Fibroblast of lung (primary cell): ENCODE measurements at places on chromosomes 6 and 20. TPM values are rescaled to one million over a fixed set of nuclear protein-coding genes. Genes with fewer than 3 reads are reported as not detected.

SH3BGRL2 gene
- total RNA-seq: 3.3 and 4.3 TPM in 2 replicates

DNA sequence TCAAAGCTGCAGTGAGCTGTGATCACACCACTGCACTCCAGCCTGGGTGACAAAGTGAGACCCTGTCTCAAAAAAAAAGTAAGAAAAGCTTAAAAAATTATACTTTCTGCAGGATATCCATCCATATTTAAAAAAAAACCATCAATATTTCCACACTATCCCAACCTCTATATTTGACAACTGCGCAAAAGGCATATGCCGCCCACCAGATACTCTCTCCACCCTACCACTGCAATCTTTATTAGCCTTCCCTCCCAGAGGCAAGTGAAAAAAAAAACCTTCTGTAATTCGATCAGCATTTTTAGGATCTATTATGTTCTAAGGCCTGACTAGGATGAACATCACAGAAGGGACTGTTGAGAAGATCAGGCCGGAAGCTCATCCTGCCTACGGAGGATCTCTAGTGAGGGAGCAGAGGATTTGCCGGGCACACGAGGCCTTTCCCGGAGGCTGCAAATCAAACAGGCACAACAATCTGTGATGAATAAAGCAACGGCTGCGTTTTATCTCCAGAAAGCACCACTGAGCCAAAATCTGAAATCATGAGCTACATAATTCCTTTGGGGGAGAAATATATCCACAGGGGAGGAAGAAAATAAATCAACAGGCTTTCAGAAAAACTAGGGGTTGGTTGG is 65.9 kb downstream of the GFOD1 start:
- DNase-seq: no peak

GRCh38 chr6:73131706-73132105 is 93.6 kb downstream of the KHDC1L start:
- peak; percentile 26 for DNase-seq

GRCh38 chr6:70592391-70593117 is 25.8 kb downstream of the SDHAF4 start:
- peak; percentile 64 for DNase-seq

ANGPT4 gene
- under 0.01 TPM in 2 replicates for total RNA-seq

DNA sequence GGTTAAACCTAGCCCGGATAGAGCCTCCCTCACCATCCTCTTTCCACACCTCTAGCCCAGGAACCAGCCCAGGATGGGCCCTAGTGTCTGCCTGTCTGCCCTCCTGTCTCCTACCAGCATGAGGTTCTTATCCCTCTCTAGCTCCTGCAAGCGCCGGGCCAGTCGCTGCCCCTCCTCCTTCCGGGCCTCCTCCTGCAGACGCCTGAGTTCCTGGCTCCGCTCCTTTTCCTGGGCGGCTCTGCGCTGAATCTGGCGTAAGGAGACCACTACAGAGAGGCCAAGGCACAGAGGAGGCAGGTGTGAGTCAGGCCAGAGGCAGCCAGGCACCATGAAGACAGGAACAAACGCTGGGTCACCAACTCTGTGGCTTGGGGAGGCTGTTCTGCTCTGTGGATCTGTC is 4.3 kb upstream of the PSORS1C2 start:
- DNase-seq: peak; percentile 66

CBLN4 gene
- not detected in 2 replicates for total RNA-seq

- peak; percentile 9 for DNase-seq
Measured at GRCh38 chr6:112155886-112156285, 68.5 kb downstream of the FAM229B start.

DNA sequence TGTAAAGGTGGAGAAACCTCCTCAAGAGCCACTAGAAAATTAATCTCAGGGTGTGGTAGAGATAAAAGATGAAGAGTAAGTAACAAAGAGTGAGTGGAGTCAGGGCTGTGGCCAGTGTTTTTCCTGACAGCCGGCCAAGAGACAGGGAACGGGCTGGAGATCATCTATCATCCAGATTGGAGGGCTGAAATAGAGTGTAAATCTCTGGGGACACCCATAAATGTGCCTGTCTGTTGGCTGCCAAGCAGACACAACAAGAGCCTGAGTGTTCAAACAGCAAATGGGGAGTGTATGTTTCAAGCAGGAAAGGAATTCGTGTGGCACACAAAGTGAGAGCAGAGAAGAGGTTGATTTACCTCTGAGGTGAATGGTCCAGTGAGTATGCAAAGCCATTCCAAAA is 326.4 kb upstream of the KHDRBS2 start:
- no peak for DNase-seq

DNA sequence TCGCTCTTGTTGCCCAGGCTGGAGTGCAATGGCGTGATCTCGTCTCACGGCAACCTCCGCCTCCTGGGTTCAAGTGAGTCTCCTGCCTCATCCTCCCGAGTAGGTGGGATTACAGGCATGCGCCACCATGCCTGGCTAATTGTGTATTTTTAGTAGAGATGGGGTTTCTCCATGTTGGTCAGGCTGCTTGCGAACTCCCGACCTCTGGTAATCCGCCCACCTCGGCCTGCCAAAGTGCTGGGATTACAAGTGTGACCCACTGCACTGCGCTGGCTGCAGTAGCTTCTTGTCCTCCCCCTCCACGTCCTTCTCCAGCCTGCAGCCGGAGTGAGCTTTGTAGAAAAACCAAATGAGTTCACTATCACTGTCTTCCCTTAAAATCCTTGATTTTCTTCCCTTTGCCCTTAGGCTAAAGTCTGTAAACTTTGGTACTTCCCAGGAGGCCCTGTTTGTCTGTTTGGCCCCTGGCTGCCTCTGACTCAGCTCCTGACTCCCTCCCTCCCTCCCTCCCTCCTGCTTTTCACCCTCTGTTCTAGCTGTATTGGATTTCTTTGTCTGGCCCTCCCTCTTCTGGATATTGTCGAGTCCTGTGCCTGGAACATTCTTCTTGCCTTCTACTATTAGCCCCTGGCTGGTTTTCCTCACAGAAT is 12.9 kb downstream of the PARD6B start:
- peak; percentile 86 for DNase-seq

DNA sequence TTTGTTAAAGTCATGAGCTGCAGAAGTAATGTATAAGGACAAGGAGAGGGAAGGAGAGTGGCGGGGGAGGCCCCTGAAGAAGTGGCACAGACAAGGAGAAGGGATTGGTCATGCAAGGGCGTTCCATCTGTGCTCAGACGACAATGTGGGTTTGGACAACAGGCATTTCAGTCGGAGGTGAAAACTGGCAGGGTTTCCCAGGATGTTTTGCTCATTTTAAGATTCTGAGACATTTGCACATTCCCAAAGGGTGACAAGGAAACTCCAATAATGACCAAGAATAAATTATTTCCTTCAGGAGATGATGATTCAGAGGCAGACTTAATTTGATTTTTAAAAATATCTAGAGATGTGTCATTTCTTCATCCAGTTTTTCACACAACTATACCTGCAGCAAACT is 181.8 kb downstream of the HIVEP2 start:
- peak; percentile 90 for DNase-seq

DNA sequence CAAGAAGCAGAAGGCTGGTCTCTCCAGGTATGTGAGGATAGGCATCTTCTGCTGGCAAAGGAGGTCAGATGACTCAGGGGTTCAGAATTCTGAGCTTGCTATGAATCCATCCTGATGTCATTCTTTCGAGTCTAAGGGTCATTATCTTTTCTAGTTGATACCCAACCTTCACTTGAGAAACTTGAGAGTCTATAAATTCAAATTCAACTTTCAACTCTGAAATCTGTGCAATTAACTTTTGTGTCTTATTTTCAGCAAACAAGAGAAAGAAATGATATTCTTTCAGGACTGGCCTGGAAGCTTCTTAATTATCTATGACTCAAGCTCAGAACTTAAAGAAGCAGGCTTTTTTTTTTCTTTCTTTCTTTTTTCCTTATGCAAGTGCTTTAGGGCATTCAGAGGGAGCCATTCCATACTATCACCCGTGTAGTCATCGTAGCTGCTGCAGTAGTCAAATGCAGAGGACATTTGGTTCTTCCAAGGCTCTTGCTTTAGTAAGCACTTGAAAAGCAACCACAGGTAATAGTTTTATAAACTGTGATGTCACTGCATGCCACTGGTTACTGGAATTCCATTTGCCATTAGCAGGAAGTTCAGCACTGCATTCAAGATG is 93.0 kb downstream of the ADTRP start:
- no peak for DNase-seq
